ENCODE measurements at places on chromosomes 12 and 14.
A peak's percentile ranks its signal among the peaks of the same experiment; 100 is the strongest.

DNA sequence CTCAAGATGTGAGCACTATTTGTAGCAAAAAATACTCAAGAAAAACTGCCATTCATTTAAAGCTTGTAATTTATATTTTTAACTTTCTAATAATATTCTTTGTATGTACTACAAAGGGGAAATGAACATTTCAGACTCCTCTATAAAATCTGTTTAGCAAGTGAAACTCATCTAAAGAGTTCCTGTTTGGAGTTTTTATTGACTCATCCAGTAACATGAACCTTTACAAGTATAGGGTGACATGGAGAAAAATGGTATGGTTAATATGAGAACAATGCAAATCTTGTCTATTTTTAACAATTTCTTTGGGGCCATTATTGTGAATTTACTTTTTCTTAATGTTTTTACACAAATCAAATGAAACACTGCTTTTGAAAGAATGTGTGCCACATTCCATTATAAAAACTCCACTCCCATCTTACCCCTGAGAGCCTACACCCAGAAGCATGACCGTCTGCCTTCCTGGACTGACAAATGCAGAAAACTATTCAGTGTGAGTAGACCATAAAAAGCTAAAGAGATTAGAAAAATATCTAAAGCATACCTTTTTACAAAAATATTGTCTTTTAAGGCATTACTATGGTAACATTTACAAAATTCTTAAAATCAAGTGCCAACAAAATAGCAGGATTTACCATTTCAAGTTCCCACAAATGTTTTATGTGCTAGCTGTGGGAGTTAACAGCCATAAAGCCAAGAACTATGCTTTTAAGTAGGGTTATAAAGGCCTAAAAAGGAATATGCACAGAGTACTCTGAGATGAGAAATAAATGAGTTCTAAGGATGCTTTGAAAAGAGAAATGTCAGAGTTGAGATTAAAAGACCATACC, 144.0 kb downstream of the ADAMTS20 start:
- no peak for DNase-seq

- no peak for DNase-seq
Observed at GRCh38 chr12:96456265-96456974, 33.0 kb upstream of the CFAP54 start.

GRCh38 chr12:15074351-15074750, 101.5 kb downstream of the PDE6H start:
- DNase-seq: no peak

- DNase-seq: no peak
Observed at GRCh38 chr12:125988545-125988944, 923.3 kb downstream of the AACS start.

- DNase-seq: no peak
Observed at GRCh38 chr14:64604001-64604400, 54.2 kb downstream of the PPP1R36 start.

- peak; percentile 55 for DNase-seq
Observed at GRCh38 chr14:23694085-23694948, 58.2 kb downstream of the DHRS2 start.

DNA sequence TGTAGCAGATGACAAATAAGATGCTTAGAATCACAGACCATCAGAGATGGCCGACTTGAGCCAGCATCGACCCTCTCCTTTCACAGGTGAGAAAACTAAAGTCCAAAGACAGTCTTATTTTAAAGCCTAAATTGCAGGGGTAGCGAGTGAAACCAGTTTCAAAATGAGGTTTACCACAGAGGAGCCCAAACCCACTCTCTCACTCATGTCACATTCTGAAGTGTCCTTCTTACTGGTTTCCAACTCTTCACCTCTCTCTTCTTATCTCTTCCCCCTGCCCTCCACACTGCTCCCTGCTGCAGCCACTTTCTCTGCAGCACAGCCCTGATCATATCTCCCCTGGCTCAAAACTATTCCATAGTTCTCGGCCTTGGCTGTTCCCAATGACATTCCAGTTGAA, 57.0 kb upstream of the NID2 start:
- DNase-seq: no peak

GRCh38 chr14:58788655-58789503, 151.1 kb downstream of the DACT1 start:
- DNase-seq: no peak

GRCh38 chr12:109656743-109657142, 56.9 kb upstream of the FAM222A start:
- DNase-seq: no peak

DNA sequence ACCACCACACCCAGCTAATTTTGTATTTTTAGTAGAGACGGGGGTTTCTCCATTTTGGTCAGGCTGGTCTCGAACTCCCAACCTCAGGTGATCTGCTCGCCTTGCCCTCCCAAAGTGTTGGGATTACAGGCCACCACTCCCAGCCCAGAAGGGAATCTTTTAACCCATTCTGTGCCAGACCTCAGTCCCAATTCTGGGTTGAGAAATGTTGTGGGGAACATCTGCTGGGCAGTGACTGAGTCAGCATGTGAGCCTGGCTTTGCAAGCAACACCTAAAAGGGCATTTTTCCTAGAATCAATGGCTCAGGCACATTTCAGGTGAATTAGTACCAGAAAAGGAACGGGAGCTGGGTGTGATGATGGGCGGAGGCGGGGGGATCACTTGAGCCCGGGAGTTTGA, 7.6 kb upstream of the SPATS2 start:
- no peak for DNase-seq

DNA sequence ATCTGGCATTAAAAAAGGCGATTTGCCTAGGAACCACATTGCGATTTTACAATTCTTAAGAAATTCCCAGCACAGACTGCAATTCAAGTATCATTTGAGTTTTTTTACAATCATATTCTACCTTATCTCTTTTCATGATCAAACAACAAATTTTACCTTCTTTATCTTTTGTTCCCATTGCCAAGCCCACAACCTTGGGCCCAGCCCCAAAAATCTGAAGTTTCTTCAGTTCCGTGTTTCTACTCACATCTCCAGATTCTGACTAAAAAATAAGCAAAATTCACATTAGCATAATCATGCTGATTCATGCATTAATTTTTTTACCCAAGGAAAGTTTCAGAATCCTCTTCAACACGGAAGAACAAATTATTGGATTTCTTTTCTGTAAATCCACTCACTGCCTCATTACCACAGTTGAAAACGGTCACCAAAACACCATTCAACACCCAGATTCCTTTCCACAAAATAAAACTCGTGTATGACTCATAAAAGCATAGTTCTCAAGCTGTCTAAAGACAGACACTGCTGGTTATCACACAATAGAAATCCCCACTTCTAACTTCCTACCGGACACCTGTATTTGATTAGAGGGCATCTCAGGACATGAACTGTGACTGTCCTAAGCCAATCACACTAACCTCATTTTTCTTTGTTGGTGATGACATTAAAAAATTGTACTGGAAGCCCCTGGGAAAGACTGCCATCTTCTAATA, 32.7 kb downstream of the KDM5A start:
- no peak for DNase-seq

DNA sequence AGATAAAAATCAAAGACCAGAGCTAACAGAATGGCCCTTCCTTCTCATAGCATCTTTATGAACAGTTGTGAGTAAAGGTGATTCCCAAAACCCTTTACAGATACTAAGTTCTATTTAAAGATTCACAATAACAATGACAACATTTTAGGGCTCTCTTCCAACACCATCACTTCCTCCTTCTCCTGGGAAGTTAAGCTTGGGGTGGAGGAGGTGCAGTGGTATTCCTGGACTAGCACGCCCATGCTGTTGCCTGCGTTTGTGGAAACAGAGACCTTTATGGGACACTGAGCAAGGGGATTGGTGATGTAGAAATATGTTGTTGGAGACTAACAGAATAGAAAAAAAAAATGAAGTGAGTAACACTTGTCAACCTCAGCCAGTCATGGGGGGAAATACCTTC, 22.5 kb downstream of the SYNE2 start:
- DNase-seq: peak; percentile 67

DNA sequence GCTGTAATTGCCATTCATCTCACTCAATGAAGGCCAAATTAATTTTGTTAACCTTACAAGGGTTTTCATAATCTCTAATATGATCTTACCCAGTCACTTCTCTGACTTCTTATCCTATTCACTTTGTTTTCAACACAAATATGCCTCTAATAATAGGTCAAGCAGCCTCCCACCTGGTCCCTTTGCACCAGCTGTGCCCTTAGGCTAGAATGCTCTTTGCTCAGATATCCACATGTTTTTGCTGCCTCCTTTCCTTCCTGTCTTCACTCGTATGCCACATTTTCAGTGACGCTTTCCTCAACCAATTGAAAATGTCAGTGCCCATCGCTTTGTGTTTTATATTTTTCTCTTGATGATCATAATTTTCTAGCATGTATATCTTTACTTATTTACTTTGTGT, 106.4 kb upstream of the SYT10 start:
- no peak for DNase-seq

- DNase-seq: no peak
Observed at GRCh38 chr14:37889087-37889486, 293.7 kb downstream of the TTC6 start.

DNA sequence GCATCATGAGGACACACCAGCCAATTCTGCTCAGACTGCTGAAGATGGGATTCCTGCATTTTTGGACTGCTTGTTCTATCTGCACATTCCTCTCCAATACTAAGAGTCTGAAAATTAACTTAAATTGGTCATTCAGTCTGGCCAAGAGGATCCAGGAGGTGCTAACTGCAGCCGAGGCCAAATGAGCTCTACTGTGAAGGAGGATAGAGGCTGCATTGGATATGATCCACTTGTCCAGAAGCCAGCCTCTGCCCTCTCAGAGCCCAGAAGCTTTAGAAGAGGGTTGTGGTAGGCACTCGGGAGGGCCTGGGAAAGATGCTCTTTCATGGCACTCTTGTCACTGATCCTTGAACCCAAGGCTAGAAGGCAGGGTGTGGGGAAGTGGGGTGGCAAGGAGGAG, 37.1 kb upstream of the PLEK2 start:
- DNase-seq: no peak

- DNase-seq: no peak
Observed at GRCh38 chr14:36818794-36819384, 157.2 kb downstream of the PAX9 start.

- peak; percentile 14 for DNase-seq
Observed at GRCh38 chr12:13661005-13661887, 320.2 kb downstream of the GRIN2B start.

GRCh38 chr14:97713023-97713422, 915.8 kb downstream of the VRK1 start:
- DNase-seq: peak; percentile 43

DNA sequence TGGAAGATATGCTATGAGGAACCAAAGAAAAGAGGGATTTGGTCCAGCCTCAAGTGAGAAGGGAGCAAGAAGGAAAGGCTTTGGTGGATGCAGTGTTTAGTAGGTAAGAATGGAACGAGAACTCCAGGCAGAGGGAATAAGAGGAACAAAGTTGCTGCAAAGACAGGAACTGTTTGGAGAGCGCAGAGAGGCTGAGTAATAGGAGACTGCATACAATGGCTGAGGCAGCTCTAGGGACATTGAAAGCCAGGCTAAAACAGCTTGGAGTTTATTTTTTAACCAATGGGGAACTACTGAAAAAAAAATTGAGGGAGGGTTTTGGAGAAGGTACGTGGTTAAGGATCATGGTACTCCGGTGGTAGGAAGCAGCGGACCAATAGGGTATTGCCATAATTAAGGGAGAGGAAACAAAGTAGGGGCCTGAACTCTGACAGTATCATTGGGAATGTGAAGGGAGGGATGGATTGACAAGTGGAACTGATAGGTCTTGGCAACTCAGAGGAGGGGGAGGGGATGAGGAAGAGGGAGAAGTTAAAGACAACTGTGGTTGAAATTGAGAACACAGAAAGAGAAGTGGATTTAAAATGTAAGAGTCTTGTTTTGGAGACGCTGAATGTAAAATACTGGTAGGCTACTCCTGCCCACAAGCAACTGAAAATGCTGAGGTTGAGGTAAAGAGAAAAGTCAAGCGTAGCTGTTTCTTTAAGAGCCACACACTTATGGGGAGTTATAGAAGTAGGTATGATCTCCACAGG, 4.8 kb downstream of the ASCL4 start:
- no peak for DNase-seq

DNA sequence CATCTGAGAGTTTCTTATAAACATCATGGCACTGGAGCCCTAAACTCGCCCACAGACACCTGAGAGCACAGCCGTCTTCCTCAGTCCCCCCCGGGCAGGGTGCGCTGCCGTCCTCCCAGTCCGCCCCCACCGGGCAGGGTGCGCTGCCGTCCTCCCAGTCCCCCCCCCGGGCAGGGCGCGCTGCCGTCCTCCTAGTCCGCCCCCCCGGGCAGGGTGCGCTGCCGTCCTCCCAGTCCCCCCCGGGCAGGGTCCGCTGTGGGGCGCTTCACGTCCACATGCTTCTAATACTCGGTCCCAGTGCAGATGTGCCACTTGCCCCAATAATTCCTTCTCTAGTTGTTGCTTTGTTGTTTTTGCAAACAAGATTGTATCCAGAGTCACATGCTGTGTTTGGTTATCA, 6.9 kb upstream of the ADSS1 start:
- no peak for DNase-seq

- peak; percentile 84 for DNase-seq
Observed at GRCh38 chr14:35878272-35879150, 52.4 kb downstream of the BRMS1L start.

- no peak for DNase-seq
Observed at GRCh38 chr14:62734831-62735230, 310.4 kb downstream of the KCNH5 start.

GRCh38 chr14:101207897-101208296, 304.4 kb upstream of the RTL1 start:
- no peak for DNase-seq

DNA sequence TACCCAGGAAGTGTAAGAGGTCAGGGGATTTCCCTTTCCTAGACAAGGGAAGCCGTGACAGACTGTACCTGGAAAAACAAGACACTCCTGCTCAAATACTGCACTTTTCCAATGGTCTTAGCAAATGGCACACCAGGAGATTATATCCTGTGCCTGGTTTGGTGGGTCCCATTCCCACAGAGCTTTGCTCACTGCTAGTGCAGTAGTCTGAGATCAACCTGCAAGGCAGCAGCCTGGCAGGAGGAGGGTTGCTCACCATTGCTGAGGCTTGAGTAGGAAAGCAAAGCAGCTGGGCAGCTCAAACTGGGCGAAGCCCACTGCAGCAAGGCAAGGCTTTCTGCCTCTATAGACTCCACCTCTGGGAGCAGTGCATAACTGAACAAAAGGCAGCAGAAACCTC, 1.0 kb upstream of the RDH16 start:
- no peak for DNase-seq
